Suppressor macrophage (primary cell): ENCODE measurements at places on chromosomes 12 and 14.

DNA sequence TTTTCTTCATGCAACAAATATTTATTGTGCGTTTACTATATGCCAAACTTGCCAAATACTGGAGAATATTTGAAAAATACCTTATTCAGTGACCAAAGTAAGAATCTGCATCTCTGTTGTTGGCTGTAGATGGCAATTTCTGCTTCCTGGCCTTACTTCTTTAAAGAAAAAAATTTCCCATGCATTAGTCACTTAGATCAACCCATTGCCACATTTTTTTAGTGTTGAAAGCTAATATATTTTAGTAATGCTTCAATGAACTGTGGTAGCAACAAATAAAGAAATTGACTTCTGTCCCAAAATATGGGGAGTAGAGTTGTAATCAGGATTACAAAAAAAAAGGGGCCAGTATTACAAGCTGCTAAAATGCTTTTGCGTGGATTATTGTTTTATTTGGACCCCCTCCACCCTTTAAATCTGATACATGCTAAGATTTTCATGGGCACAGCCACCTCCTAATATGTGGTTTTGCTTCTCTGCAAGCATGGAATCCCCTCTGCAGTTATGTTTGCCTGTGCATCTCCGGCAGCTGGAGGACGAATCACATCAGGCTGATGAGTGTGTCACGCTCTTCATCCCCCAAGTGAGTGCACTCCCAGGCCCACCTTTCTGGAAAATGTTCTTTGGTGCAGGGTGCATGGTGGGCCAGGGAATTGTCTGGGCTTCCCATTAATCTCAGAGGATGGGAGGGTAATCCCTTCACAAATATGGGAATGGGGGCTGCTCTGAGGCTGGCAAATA, 38.1 kb upstream of the PTCSC3 start:
- no peak for DNase-seq

- peak; percentile 85 for DNase-seq
Measured at GRCh38 chr12:131511391-131511802, 199.5 kb upstream of the SFSWAP start.

- no peak for DNase-seq
Measured at GRCh38 chr12:89200217-89200616, 152.1 kb downstream of the DUSP6 start.

GRCh38 chr12:92162079-92162478, 16.4 kb upstream of the BTG1 start:
- peak; percentile 20 for DNase-seq

DNA sequence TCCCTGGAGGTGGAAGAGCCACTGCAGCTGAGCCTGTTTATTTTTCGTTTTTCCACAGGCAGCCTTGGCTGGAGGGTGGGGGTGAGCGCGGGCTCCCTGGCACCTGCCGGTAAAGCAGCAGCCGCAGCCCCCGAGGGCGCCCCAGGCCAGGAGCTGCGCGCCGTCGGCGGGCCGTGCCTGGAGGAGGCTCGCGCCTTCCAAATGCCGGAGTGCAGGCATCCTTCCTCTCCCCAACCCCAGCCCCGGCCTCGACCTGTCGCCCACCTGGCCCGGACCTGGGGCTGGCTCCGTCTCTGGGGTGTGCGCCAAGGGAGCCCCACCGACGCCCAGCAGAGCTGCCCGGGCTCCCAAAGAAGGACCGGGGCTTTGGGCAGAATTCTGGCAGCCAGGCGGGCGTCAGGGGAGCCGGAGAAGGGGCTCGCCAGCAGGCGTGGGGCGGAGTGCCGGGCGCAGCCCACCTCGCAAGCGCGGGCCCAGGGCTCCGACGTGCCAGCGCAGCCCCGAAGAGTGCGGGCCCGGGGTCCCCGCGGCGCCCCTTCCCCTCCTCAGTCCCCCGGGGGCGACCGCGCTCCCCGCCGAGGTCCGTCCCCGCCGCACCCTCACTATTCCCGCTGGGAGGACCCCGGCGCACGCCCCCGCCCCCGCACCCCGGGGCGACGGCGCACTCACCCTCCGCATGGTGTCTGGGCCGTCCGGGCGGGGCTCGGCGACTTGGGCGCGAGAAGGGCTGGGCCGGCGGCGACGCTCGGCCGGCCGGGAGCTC, 130.3 kb downstream of the NDUFA12 start:
- DNase-seq, result peak; percentile 15

GRCh38 chr12:117148642-117149041, 41.6 kb downstream of the FBXO21 start:
- no peak for DNase-seq
